COLO829 (cell line): ENCODE measurements at places on chromosomes 1 and 21.

DNA sequence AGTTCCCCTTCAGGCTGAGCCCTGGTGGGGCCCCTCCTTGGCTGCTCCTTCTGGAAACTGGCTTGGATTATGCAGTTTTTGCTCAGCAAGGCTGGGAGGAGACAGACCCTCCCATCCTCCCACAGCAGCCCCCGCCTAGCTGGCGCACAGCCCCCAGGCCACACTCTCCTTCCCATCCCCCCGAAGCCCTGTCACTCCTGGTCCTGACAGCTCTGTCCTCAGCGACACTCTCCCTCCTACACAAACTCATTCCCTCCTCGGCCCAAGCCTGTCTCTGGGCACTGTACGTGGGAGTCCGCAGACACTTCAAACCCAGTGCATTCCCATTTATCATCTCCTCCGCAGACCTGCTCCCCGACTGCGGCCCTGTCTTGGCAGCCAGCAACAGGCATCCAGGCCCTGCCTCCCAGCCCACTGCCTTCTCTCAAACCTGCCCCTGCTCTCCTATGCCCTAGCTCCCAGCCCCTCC lies 25.0 kb upstream of the EPHB2 start:
- no peak for DNase-seq

DNA sequence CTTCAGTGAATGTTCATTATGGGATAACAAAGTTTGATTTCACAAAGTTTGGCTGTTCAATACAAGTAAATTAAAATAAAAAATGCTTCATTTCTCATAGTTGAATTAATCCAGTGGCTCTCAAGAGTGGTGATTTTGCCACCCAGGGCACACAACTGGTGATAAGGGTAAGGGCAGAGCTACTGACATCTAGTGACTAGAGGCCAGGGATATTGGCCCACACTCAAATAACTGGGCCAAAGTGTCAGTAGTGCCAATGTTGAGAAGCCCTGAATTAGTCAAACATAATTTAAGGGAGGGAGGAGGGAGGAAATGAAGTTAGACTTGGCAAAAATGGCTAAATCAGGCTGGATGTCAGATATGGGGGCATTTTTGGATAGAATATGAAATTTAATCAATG lies 880.5 kb upstream of the ADGRL4 start:
- no peak for DNase-seq

DNA sequence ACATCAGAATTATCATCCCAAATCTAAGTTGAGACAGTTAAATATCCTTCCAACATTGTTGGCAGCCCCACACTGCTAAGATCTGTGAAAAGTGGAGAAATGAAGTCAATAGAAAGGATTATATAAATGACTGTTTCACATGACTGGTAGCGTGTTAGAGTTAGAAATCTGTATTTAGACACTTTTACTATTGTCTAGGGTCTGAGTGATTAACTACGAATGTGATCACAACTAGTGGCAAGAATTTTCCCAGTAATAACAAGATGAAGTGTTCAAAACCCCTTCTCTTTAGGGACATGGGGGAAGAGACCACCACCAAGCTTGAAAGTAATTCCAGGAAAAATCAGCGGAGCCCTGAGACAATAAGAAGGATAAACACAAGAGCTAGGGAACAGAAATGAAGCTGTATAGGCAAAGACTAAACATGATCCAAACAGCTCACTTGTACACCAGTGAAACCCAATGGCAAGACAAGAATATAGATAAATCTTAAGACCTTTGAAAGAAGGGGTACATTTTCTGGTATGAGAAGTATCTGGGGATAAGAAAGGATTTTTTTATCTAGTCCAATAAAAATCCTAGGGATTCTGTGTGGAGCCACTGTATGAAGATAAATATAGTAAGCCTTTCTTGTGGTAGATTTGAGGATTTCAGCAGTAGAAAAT lies 646.6 kb upstream of the USP24 start:
- DNase-seq: no peak

GRCh38 chr1:118958937-118959631 lies 29.1 kb downstream of the TBX15 start:
- no peak for DNase-seq

GRCh38 chr1:15508700-15509487 lies 15.1 kb downstream of the CASP9 start:
- no peak for DNase-seq

GRCh38 chr1:8822373-8823294 lies 5.2 kb upstream of the RERE start:
- DNase-seq: peak; percentile 80

DNA sequence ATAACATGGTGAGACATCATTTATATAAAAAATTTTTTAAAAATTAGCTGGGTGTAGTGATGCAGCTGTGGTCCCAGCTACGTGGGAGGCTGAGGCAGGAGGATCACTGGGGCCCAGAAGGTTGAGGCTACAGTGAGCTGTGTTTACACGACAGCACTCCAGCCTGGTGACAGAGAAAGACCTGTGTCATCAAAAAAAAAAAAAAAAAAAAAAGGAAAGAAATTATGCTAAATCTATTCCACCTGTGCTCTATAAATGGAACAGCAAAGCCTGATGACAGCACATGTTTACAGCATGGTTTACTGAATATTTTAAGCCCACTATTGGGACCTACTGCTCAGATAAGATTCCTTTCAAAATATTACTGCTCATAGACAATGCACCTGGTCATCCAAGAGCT lies 217.6 kb downstream of the PRDM2 start:
- no peak for DNase-seq

DNA sequence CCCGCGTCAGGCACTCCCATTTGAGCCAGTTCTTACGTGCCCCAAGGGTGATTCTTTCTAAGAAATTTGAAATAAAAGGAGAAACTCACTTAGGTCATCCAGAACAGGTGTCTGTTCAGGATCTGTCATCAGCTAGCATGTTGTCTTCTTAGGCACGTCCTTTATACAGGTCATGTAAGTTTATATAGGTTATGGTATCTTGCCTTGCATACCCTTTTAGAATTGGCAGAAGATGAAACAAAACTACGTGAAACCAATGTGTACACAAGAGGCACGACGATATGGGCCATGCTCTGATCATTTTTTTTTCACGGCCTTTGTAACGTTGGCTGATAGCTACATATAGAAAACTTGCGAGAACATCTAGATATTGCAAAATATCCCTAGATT lies 579 bp upstream of the GTF2B start:
- DNase-seq: no peak

- DNase-seq: no peak
Measured at GRCh38 chr1:92509619-92510018, 22.9 kb upstream of the GFI1 start.

GRCh38 chr21:27740084-27740483 lies 773.2 kb upstream of the ADAMTS5 start:
- DNase-seq: no peak

- peak; percentile 65 for DNase-seq
Measured at GRCh38 chr1:172638885-172639831, 19.7 kb upstream of the FASLG start.

DNA sequence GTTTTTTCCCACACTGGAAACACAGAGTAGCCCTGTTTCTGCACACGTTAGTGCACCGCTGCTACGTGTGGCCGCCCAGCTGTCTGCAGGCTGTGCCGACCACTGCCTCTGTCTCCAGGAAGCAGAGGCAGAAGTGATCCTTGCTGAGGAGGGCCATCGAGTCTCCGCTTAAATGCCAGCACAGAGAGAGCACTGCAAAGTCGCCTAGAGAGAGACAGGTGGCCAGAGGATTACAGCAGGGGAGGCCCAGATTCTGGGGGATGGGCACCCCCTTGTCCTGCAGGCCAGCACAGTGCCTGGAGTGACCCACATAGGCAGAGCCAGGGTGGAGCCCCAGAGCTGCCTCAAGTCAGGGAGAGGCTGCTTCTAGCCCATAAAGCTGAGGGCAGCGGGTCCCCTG lies 6.1 kb downstream of the TPRG1L start:
- no peak for DNase-seq
